Neural crest cell (in vitro differentiated cells): ENCODE measurements at places on chromosomes 16 and 17. TPM values are rescaled to one million over a fixed set of nuclear protein-coding genes. Genes with fewer than 3 reads are reported as not detected.

DNA sequence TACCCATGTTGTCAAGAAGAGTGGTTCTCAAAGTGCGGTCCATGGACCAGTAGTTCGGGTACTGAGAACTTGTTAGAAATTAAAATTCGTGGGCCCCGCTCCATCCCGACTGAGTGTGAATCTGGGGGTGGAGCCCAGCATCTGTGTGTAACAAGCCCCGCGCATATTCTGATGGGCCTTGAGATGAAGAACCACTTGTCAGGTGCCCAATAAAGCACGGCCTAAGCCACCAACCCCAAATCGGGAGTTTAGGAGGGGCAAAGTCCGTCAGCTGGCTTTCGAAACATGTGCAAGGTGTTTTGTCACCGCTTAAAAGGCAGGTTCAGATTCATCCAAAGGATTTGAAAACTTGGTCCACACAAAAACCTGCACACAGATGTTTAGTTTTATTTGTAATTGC is 29.5 kb downstream of the PSMD12 start:
- peaks cover 21% of the 10 kb centered on the region for H3K36me3 ChIP-seq

WNK4 gene
- total RNA-seq = 0.58 and 0.73 TPM in 2 replicates

DNA sequence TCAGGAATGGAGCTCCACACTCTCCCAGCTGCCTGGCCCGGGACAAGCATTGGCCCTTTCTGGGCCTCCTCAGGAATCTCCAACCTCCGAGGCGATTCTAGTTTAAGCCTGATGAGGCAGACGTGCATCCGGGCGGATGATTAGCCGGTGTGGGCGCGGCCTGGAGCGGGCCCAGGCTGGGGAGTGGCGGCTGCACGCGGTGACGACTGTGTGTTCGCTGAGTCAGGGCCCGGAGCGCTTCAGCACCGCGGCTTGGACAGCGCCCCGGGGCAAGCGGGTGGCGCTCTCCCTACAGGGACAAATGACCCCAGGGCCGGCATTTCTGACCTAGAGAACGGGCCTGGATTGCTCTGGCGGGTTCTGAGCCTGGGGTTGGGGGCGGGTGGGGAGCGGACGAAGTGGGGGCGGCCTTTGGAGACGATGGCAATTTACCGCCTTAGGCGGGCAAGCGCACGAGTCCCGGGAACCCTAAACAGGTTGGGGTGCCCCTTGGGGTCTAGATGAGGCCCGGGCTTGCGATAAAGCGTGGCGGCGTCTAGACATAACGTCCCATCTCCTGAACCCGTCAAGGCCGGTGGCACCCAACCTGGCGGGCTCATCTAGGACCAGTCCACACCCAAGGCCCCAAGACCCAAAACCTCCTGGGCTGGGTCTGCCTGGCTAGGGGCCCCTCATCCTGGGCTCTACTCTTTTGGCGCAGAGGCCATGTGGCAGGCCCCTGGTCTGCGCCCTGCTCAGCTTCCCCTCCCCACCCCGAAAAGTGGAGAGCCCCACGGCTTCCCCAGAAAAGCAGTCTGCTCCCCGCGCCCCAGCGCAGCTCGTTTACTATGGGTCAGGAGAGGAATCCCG is 22.3 kb upstream of the ZNHIT3 start:
- no peaks in the 10 kb centered on the region for H3K4me1 ChIP-seq
- no peak overlapping the region for H3K27ac ChIP-seq
- peak; percentile 73 for DNase-seq
- H3K36me3 ChIP-seq = no peaks in the 10 kb centered on the region
- H3K27me3 ChIP-seq = peaks cover 81% of the 10 kb centered on the region

GRCh38 chr17:69460963-69461922 is 46.7 kb downstream of the MAP2K6 start:
- H3K36me3 ChIP-seq = peaks cover 3% of the 10 kb centered on the region
- H3K27ac ChIP-seq = peak overlapping the region; percentile 85
- no peaks in the 10 kb centered on the region for H3K27me3 ChIP-seq
- no peak overlapping the region for H3K4me3 ChIP-seq
- DNase-seq = no peak
- H3K4me1 ChIP-seq = peaks cover 30% of the 10 kb centered on the region

- no peak overlapping the region for H3K4me3 ChIP-seq
- no peaks in the 10 kb centered on the region for H3K36me3 ChIP-seq
- DNase-seq = no peak
- H3K4me1 ChIP-seq = peaks cover 44% of the 10 kb centered on the region
- no peak overlapping the region for H3K27ac ChIP-seq
Observed at GRCh38 chr16:14496047-14496770, 133.9 kb downstream of the PARN start.

GRCh38 chr17:58308985-58309917 is 19.3 kb downstream of the TSPOAP1 start:
- no peaks in the 10 kb centered on the region for H3K27me3 ChIP-seq
- peaks cover 15% of the 10 kb centered on the region for H3K4me1 ChIP-seq
- no peak overlapping the region for H3K27ac ChIP-seq
- H3K36me3 ChIP-seq = no peaks in the 10 kb centered on the region
- H3K4me3 ChIP-seq = no peak overlapping the region
- no peak for DNase-seq

DNA sequence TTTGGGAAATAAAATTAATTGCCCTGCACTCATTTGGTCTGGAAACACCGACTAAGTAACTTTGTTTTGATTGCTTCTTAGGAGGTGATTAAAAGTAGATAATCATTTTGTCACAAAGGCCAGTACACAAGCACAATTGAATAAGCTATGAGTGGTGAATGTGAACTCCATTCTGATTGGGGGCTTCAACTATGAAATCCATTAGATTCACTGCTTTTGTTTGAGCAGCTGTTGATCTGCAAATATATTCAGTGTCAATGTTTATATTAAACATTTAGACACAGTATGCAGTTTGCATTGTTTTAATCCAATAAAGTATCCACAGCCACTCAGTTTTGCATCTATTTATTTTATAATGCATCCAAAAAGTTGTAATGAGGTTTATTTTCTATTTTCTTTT is 817.5 kb downstream of the CDH11 start:
- peaks cover 4% of the 10 kb centered on the region for H3K27me3 ChIP-seq
- peaks cover 4% of the 10 kb centered on the region for H3K36me3 ChIP-seq
- no peak overlapping the region for H3K4me3 ChIP-seq
- no peak for DNase-seq
